Colonic mucosa (tissue), 4 donors: ENCODE measurements at places on chromosomes 12 and 14. TPM values are rescaled to one million over a fixed set of nuclear protein-coding genes. Genes with fewer than 3 reads are reported as not detected.

Gene GLT8D2
- 5.1 TPM for total RNA-seq

Gene ARHGDIB
- total RNA-seq: 21.5 TPM

Gene DPY19L2
- total RNA-seq: 1.9 TPM

- peak; percentile 33 for DNase-seq
Observed at GRCh38 chr12:28172434-28173030, 17.7 kb upstream of the CCDC91 start.

DNA sequence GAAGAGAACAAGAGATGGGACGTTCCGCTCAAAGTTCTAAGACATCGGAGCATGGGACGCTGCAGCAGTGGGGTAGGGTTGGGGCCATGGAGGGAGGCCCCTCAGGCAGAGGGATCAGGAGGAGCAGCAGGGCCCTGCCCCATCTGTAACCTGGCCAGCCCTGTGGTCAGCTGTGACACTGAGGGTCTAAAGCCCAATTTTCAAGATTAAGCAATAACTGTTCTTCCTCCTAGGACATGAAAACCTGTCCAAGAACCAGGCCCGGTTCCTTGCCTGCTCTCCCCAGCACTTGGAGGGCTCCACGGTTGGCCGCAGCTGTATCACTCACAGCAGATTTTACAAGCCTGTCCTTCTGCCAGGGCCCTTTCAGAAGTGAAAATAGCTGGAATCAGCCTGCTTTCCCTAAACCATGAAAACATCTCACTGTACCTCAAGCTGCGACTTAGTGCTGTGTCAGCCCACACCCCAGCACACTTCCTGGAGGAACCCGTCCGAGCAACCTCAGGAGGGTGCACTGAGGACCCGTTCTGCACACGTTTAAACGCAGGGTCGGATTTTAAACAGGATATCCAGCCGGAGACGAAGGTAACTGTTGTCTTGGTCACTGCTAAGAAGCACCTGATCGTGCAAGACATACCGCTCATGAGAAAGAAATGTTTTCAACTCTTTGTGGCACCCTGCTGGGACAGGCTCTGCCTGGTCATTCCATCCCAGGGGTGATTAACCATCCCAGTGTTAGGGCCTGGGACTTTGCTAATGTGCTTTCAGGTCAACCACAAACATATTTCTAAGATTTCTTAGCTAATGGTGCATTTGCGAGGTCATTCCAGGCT is 201.9 kb upstream of the DIO3 start:
- peak; percentile 37 for DNase-seq

DNA sequence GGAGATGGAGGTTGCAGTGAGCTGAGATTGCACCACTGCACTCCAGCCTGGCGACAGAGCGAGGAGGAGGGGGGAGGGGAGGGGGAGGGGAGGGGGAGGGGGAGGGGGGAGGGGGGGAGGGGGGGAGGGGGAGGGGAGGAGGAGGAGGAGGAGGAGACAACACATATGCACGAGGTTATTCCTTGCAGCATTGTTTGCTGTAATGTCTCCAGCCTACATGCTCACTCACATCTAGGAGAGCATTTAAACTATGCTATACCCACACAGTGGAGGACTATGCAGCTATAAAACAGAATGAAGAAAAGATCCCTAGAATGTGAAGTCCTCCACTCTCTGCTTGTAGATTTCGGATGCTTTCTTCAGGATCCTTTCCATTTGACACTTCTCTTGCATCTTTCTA is 3.5 kb upstream of the HIGD1C start:
- DNase-seq: no peak

GRCh38 chr12:49789992-49790391 is 38.2 kb downstream of the NCKAP5L start:
- no peak for DNase-seq

DNA sequence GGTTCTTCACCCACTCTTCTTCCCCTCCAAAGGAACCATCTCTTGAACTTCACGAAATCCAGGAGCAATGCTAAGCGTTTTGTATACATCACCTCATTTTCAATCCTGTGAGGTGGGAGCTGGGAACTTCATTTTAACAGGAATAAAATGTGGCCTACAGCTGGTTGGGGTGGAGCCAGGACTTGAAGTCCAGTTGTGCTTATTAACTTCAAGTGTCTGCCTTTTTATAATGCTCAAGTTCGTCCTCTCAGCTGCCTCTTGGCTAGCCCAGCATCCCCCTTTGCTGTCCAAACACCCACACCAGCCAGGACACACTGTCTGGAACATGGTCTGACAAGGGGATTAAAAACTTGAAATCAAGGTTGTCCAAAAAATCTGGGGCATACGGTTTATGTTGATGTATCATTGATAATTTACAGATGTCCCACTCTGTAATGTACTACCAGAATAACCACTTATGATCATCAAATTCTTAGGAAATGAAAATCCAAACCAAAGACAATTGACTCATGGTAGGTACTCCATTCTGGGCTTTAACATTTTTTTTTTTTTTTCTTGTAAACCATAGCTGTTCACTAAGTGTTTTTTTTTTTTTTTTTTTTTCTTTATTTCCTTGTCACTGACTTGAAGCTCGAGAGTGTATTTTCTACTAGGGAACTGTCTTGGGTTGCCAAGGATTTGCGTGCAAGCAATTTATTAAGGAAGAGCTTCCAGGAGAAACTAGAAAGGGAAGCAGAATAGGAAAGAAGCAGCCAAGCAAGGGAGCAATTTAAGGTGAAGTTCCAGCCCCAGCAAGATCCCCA is 252.3 kb downstream of the EFCAB11 start:
- peak; percentile 43 for DNase-seq

DNA sequence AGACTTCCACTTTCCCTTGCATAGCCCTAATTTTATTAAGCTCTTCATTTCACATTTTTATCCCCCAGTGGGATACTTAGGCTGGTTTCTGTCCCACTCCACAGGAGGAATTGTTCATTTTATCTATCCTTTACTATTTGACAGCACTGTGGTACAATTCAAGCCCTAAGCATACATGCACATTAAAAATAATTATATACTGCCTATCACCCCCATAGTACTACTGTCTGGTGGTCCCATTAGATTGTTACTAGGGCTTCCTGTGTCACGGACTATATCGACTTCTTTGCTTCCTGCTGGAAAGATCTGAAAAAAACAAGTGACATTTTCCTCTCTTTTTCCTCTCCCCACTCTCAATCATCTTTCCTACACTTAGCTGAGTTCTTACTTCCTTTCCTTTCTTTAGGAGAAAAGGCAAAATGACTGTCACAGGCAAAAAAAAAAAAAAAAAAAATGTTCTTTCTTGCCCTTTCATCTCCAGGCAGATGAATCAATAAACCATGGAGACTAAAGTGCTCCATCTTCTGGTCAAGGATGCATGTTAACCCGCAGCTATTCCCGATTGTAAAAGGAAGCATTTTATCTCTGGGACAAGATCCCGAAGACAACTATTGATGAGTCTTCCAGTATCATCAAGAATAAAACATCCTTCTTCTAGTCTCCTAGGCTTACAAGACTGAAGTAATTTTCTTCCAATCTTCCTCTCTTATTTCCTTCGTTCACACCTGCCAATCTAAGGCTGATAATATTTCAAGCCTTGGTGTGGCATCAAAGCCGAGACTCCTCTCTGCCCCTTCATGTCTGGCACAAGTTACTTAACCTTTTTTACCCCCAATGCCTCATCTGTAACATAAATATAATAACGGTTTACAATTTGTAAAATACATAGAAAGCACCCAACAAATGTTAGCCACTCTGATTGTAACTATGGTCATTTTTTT is 94.4 kb upstream of the PLEKHG7 start:
- peak; percentile 26 for DNase-seq

DNA sequence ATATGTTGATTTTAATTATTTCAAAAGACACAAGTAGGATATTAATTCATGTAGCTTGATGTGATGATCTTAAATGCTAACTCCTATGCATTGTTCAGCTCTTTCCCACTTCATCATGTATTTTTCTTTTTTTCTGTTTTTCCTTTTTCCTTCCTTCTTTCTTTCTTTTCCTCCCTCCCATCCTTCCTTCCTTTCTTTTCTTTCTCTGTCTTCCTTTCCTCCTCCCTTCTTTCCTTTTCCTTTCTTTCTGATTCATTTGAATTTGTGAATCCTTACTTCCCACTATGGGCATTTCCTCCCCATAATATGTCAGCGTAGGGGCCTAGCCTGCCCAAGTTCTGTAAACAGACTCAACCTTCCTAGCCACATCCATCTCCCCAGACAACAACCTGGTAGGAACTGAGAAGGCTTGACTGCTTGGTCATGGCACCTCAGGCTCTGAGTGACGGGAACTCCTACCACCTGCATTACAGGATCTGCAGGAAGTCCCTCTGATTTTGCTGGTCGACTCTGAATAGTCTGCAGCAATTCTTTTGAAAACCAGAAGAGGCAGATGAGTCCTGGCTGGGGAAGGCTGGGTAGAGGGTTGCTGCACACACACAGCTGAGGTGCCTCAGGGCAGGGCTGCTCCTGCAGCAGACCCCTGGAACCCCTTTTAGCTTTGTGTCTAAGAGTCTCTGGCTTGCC is 33.4 kb upstream of the BHLHE41 start:
- no peak for DNase-seq

GRCh38 chr12:6790496-6791150 is 1.3 kb downstream of the CD4 start:
- DNase-seq: no peak

DNA sequence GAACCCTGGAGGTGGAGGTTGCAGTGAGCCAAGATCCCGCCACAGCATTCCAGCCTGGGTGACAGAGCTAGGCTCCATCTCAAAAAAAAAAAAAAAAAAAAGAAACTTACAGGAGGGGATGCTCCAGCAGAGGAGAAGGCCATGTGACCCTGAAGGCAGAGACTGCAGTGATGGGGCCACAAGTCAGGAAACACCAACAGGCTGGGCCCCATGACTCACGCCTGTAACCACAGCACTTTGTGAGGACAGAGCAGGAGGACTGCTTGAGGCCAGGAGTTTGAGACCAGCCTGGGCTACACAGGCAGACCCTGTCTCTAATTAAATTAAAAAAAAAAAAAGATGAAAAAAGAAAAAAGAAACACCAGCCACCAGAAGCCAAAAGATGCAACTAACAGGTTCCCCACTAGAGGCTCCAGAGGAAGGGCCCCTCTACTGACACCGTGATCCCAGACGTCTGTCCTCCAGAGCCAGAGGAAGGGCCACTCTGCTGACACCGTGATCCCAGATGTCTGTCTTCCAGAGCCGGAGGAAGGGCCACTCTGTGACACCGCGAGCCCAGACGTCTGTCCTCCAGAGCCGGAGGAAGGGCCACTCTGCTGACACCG is 9.1 kb upstream of the GLT1D1 start:
- no peak for DNase-seq

- DNase-seq: no peak
Observed at GRCh38 chr12:81440001-81440400, 319.1 kb downstream of the PPFIA2 start.
